ENCODE measurements at places on chromosomes 5 and 9.
A peak's percentile ranks its signal among the peaks of the same experiment; 100 is the strongest.

DNA sequence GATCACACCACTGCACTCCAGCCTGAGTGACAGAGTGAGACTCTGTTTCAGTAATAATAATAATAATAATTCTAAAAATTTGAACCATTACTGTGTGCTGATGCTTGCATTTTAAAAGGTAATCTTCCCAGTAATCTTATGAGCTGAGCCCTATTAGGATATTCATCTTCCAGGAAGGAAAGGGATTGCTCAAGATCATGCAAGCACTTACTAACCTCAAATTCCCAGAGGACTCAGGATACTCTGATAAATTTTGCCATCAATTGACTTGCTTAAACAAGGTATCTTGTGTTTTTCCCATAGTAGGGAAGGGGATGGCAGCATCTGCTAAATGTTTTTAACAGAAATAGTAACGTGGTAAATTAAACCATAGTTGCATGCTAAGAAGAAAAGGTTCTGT, 176.4 kb upstream of the MRPS30 start:
- no peak for DNase-seq

GRCh38 chr5:98524773-98525172, 248.7 kb upstream of the RGMB start:
- no peak for DNase-seq

GRCh38 chr9:75855509-75855908, 35.0 kb upstream of the PCSK5 start:
- DNase-seq = peak; percentile 43

GRCh38 chr5:158465086-158465972, 606.4 kb upstream of the CLINT1 start:
- DNase-seq = no peak

- DNase-seq = peak; percentile 26
Measured at GRCh38 chr9:113387560-113388230, 10.9 kb upstream of the HDHD3 start.

DNA sequence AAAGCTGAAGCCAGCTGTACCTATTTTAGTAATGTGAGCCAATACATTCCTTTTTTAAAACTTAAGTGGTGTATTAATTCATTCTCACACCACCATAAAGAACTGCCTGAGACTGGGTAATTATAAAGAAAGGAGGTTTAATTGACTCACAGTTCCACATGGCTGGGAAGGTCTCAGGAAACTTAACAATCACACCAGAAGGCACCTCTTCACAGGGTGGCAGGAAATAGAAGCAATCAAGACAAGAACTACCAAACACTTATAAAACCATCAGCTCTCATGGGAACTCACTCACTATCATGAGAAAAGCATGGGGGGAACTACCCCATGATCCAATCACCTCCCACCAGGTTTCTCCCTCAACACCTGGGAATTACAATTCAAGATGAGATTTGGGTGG, 21.0 kb downstream of the ESM1 start:
- DNase-seq = no peak

- DNase-seq = no peak
Measured at GRCh38 chr5:167730121-167730520, 561.3 kb upstream of the WWC1 start.

GRCh38 chr5:36870399-36871040, 6.0 kb upstream of the NIPBL start:
- DNase-seq = peak; percentile 49

DNA sequence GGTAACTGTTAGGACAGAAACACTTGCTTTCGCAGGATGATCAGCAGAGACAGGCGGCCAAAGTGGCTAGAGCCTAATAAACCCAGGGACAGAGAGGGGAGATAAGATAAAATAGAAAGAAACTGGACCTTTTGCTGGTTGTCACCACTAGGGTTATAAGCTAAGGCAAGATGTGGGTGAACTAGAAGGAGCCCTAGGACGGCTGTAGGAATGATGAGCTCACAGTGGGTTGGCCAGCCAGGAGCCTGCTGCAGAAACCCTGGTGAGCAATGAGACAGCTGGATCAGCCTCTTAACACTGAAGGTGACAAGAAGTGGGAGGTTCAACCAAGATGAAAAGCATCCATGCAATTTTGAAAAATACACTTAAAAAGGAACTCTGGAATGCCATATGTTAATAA, 13.5 kb downstream of the CTNND2 start:
- no peak for DNase-seq

DNA sequence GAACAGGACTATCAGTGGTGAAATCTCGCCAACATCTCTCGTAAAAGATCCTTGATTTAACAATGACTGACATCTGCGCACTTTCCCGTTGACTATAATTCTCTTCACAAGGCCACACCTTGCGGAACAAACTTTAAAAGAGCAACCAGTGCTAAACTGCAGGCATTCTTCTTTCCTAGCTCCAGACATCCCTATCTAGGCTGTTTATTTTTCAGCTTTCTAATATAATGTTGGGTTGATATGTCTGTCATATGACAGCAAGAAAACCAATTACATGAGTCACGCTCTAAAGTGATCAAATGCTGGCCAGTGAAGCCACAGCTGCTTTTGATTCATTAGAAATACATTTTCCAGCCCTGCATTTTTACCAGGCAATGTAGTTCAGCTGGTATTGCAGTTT, 162.5 kb downstream of the ELAVL2 start:
- DNase-seq = no peak

- DNase-seq = no peak
Measured at GRCh38 chr9:124444166-124444565, 6.1 kb upstream of the ADGRD2 start.
